ENCODE measurements at places on chromosomes 7 and 10.

- DNase-seq: no peak
Observed at GRCh38 chr10:10765017-10765416, 252.7 kb upstream of the CELF2 start.

DNA sequence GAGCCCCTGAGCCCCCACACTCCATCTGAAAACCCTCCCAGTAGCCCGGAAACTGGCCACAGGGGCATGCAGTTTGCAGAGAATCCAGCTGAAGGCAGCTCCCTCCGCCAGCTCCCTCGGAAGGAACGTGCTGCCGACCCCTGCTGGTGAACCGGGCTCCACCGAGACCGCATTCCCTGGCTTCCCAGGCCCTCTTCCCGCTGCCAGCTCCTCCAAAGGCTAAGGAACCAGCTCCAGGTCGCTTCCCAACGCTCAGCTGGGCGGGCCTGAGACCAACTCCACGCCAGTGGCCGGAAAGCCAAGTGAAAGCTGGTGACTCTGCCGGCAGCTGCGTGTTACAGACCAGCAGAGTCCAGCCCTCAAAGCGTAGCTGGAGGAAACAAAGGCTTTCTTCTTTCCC, 35.8 kb downstream of the GPER1 start:
- no peak for DNase-seq

- no peak for DNase-seq
Observed at GRCh38 chr10:74307061-74307651, 156.1 kb downstream of the ADK start.

DNA sequence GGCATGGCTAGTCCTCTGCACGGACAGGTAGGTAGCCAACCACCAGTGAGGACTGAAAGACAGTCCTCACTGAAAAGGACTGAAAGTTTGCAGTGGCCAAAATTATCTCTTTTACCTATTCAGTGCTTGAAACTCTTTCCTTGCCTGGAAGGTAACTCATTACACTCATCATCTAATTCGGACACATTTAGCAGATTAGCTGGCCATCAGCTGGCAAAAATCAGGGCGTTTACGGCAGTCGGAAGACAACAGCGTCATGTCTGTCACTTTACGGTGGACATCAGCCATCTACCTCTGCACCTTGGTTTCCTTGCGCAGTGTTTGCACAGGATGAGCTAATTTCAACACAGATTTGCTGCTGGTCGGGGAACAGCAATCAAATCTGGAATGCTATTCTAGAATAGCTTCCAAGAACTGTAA, 740 bp downstream of the ANXA7 start:
- DNase-seq: peak; percentile 52

GRCh38 chr10:69996611-69997010, 56.0 kb upstream of the MACROH2A2 start:
- DNase-seq: no peak

DNA sequence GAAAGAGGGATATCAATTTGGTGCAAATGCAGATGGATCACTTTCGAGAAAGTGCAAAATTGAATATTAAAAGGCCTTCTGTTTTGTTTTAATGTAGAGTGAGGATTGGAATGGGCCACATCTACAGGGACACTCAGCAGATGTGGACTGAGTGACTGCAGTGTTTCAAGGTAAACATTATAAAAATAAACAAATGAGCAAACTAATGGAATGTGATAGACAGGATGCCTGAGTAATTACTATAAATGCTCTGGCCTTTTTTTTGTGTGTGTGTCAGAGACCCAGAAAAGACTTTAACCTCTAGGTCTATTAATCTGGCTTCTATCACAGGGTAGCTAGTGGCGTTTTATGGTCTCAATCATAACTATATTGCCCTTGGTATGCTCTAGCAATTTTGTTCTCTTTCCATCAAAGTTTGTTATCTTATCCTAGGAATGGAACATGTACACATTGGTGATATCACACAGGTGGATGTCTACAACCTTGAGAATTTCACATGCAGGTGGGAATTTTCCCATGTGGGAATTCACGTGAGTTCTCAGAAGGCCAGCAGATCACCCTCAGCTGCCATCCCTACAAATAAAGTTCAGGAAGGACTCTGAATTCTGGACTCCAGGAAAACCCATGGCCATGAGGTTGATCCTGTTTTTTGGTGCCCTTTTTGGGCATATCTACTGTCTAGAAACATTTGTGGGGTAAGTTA, at the start of gene CPA2:
CPA2 (plus strand) TSS at position 606 of the 703 bp plus-strand sequence; CDS start at position 625, 19 bp downstream.
- no peak for DNase-seq

All from ACHN (cell line).